ENCODE measurements at places on chromosomes 16 and 17. TPM values are rescaled to one million over a fixed set of nuclear protein-coding genes. Genes with fewer than 3 reads are reported as not detected.

GRCh38 chr17:73748508-73748907 lies 104.3 kb upstream of the SDK2 start:
- H3K4me1 ChIP-seq, result no peaks in the 10 kb centered on the region
- H3K36me3 ChIP-seq, result no peaks in the 10 kb centered on the region
- H3K27ac ChIP-seq, result no peak overlapping the region

CDRT4 gene
- total RNA-seq, result 4.2 TPM

DNA sequence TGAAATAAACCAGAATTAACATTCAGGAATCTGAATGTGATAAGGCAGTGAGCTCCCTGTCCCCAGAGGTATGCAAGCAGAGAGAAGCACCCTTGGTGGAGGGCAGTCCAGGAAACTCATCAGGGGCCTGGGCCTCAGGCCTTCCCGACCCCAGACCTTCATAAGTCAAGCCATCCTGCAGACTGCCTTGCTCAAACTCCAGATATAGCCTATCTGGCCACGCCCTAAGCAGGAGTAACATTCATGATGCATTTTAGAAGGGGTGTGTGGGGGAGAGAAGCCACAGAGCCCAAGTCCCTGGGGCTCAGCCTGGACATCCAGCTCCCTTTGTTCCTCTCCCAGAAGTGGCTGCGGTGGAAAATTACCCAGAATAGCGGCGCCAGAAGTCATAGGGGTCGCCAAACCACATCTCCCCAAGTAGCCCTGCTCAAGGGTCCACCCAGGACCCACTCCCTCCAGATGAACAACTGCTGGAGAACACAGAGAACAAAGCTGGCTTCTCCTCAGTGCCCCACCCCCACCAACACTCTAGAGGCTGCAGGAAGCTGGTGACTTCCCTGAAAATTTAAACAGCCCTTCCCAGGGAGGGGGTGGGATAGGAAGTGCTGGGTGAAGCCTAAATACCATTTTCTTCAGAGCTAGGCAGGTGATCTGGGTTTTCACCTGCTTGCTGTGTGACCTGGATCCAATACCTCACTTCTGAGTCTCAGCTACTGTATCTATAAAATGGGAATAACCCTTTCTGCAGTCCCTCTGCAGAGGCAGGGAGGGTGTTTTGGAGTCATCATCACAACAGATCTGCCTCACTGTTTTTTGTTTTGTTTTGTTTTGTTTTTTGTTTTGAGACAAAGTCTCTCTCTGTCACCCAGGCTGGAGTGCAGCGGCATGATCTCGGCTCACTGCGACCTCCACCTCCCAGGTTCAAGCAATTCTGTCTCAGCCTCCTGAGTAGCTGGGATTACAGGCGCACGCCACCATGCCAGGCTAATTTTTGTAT lies 1.5 kb upstream of the SREBF1 start:
- H3K27me3 ChIP-seq, result no peaks in the 10 kb centered on the region
- peak overlapping the region; percentile 97 for H3K27ac ChIP-seq
- no peaks in the 10 kb centered on the region for H3K36me3 ChIP-seq
- no peak overlapping the region for H3K4me3 ChIP-seq
- DNase-seq, result no peak

- H3K27ac ChIP-seq, result no peak overlapping the region
- no peaks in the 10 kb centered on the region for H3K27me3 ChIP-seq
- no peak overlapping the region for H3K4me3 ChIP-seq
- no peak for DNase-seq
- no peaks in the 10 kb centered on the region for H3K4me1 ChIP-seq
These were observed 31.8 kb upstream of the SDR42E2 start for GRCh38 chr16:22130528-22130927.

GRCh38 chr17:34420254-34420766 lies 57.3 kb upstream of the CCL1 start:
- H3K36me3 ChIP-seq, result no peaks in the 10 kb centered on the region
- H3K27me3 ChIP-seq, result no peaks in the 10 kb centered on the region
- no peak overlapping the region for H3K27ac ChIP-seq
- H3K4me1 ChIP-seq, result no peaks in the 10 kb centered on the region

PIK3R6 gene
- total RNA-seq, result 3.2 TPM

CCL3 gene
- 2.9 TPM for total RNA-seq

MPV17L gene
- 4.4 TPM for total RNA-seq

KRT17 gene
- 165 TPM for total RNA-seq

GRCh38 chr17:4533523-4534504 lies 21.4 kb downstream of the MYBBP1A start:
- no peak overlapping the region for H3K4me3 ChIP-seq
- DNase-seq, result no peak
- peaks cover 52% of the 10 kb centered on the region for H3K4me1 ChIP-seq
- H3K27ac ChIP-seq, result no peak overlapping the region
- H3K27me3 ChIP-seq, result no peaks in the 10 kb centered on the region
- no peaks in the 10 kb centered on the region for H3K36me3 ChIP-seq

ODF4 gene
- not detected for total RNA-seq

- H3K4me1 ChIP-seq, result no peaks in the 10 kb centered on the region
- H3K27ac ChIP-seq, result no peak overlapping the region
- H3K4me3 ChIP-seq, result no peak overlapping the region
- H3K36me3 ChIP-seq, result no peaks in the 10 kb centered on the region
- H3K27me3 ChIP-seq, result no peaks in the 10 kb centered on the region
- DNase-seq, result peak; percentile 64
These were observed 28.7 kb downstream of the DHX38 start for GRCh38 chr16:72122308-72122707.

NLRC3 gene
- 12.5 TPM for total RNA-seq

ACSM2A gene
- not detected for total RNA-seq

CA5A gene
- total RNA-seq, result not detected

CCL7 gene
- not detected for total RNA-seq

DNA sequence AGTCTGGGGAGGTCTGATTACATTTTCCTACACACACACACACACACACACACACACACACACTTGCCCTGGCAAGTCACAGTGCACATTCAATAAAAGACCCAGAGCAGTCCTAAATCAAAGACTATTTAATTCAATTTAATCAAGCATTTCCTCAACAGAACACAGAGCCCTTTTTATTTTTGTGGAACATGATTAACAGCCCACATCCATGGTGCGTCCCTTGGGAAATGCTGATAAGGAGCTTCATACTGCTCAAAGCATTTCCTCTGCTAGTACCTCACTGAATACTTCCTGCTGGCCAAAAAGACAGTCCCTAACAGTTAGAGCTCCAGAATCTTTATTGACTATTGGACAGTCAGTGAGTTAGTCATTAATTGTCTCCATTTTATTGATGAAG lies 43.1 kb upstream of the MYH10 start:
- H3K36me3 ChIP-seq, result no peaks in the 10 kb centered on the region
- H3K27ac ChIP-seq, result no peak overlapping the region
- peaks cover 5% of the 10 kb centered on the region for H3K4me1 ChIP-seq
- no peak for DNase-seq
- H3K4me3 ChIP-seq, result no peak overlapping the region

EPN3 gene
- 21.9 TPM for total RNA-seq

DNA sequence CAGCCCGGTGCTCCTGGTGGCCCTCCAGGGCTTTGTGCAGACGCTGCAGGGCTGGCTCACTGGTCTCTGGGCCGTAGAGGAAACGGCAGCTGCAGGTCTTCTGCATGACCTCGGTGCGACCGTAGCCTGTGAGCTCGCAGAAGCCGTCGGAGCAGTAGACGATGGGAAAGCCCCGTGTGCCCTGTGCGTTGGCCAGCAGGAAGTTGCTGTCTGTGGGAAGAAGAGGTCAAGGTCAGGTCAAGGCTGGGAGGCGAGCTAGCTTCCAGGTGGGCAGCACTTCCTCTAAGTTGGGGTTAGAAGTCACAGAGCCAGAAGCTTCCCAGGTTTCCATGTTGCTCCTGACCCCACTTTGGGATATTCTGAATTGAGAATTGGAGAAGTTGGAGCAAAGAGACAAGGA lies 2.1 kb downstream of the KCNH4 start:
- no peaks in the 10 kb centered on the region for H3K36me3 ChIP-seq
- no peak overlapping the region for H3K27ac ChIP-seq
- no peak overlapping the region for H3K4me3 ChIP-seq

DNA sequence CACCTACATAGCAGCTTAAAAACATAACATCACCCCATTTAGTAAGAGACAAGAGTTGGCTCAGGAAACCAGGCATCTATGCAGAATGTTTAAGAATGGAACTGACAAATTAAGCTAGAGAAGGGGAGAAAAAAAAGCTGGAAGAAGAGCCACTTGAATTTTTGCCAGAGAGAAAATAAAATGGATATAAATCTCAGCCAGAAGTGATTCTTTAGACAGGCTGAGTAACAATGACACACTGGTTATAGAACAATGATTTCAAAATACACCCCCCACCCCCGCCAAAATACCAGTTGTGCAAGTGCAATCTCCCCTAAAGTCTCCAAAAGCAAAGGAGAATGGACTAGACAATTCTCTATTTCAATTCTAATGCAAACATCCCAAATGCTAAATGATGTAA lies 22.4 kb downstream of the LSM12 start:
- no peak overlapping the region for H3K4me3 ChIP-seq
- H3K36me3 ChIP-seq, result peaks cover 10% of the 10 kb centered on the region
- no peak overlapping the region for H3K27ac ChIP-seq
- peaks cover 40% of the 10 kb centered on the region for H3K4me1 ChIP-seq
- no peak for DNase-seq

- H3K27me3 ChIP-seq, result no peaks in the 10 kb centered on the region
- no peak overlapping the region for H3K27ac ChIP-seq
- no peaks in the 10 kb centered on the region for H3K36me3 ChIP-seq
- DNase-seq, result no peak
These were observed 77.0 kb downstream of the MYH13 start for GRCh38 chr17:10295728-10296343.

GRCh38 chr16:46898006-46898405 lies 13.8 kb downstream of the GPT2 start:
- H3K27me3 ChIP-seq, result no peaks in the 10 kb centered on the region
- no peaks in the 10 kb centered on the region for H3K36me3 ChIP-seq
- H3K4me1 ChIP-seq, result peaks cover 15% of the 10 kb centered on the region
- DNase-seq, result no peak

DNA sequence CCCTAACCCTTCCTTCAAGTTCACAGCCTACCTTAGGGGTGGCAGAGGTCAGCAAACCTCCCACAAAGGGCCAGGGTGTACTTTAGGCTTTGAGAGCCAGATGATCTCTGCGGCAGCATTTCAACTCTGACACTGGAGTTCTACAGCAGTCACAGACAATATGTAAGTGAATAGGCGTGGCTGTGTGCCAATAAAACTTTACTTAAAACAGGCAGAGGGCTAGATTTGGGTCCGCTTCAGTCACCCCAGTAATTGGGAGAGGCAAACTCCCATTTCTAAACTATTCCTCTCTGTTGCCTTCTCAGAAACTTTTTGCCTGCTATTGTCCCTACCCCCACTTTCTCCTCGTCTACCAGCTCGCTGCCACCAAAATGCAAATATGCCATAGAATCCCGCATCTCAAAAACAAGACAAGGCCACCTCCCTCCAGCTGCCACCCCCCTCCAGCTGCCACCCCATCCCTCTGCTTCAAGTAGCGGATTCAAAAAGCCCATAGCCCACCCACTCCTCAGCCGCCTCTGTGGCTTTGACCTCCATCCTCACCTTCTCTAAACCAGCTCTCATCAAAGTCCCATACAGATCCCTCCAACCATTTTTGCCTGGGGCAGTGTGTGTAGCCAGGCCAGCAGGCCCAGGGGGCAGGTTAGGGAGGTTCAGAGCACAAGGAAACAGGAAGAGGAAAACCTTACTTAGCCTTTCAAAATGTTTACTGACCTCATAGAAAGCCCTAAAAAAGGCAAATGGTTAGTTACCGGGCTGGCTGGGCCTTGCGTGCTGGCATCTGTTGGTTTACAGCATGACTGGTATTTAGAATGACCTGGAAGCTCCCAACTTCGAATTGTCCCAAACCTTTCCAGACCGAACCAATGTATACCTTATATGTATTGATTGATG lies 19.9 kb upstream of the DNAH17 start:
- no peaks in the 10 kb centered on the region for H3K27me3 ChIP-seq
- no peak overlapping the region for H3K4me3 ChIP-seq
- H3K27ac ChIP-seq, result no peak overlapping the region
- no peak for DNase-seq
- H3K4me1 ChIP-seq, result no peaks in the 10 kb centered on the region

KRTAP1-5 gene
- total RNA-seq, result not detected

SPEM1 gene
- not detected for total RNA-seq

DNA sequence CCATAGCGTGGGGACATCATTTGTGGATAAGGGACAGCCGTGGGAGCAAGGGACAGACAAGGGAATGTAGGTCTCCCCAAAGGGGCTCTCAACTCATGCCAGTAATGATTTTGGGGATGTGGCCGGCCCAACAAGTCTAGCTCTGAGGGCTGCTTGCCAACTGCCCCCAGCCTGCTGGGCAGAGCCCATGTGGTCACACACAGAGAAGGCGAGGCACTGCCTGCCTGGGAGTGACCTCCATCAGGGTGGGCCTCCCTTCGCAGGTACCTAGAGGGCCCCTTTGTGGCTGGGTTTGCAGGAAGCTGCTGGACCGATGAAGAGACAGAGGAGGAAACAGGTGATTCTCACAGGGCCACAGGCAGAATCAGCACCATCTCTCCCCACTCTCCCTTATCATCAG lies 177.1 kb downstream of the C16orf78 start:
- no peak overlapping the region for H3K27ac ChIP-seq
- H3K36me3 ChIP-seq, result no peaks in the 10 kb centered on the region
- H3K4me3 ChIP-seq, result no peak overlapping the region

GRCh38 chr17:20267459-20267842 lies 199.9 kb downstream of the LGALS9B start:
- peak; percentile 74 for DNase-seq
- H3K27me3 ChIP-seq, result no peaks in the 10 kb centered on the region
- H3K4me3 ChIP-seq, result no peak overlapping the region
- H3K27ac ChIP-seq, result no peak overlapping the region
- no peaks in the 10 kb centered on the region for H3K36me3 ChIP-seq
- no peaks in the 10 kb centered on the region for H3K4me1 ChIP-seq

GRCh38 chr16:19005561-19006445 lies 22.1 kb downstream of the TMC7 start:
- no peaks in the 10 kb centered on the region for H3K27me3 ChIP-seq
- peak overlapping the region; percentile 20 for H3K27ac ChIP-seq
- peaks cover 19% of the 10 kb centered on the region for H3K4me1 ChIP-seq
- no peak overlapping the region for H3K4me3 ChIP-seq

GRCh38 chr17:32741381-32741780 lies 135.5 kb downstream of the MYO1D start:
- H3K27ac ChIP-seq, result no peak overlapping the region
- no peaks in the 10 kb centered on the region for H3K4me1 ChIP-seq
- H3K4me3 ChIP-seq, result no peak overlapping the region
- peaks cover 4% of the 10 kb centered on the region for H3K36me3 ChIP-seq
- H3K27me3 ChIP-seq, result no peaks in the 10 kb centered on the region
- no peak for DNase-seq

DNA sequence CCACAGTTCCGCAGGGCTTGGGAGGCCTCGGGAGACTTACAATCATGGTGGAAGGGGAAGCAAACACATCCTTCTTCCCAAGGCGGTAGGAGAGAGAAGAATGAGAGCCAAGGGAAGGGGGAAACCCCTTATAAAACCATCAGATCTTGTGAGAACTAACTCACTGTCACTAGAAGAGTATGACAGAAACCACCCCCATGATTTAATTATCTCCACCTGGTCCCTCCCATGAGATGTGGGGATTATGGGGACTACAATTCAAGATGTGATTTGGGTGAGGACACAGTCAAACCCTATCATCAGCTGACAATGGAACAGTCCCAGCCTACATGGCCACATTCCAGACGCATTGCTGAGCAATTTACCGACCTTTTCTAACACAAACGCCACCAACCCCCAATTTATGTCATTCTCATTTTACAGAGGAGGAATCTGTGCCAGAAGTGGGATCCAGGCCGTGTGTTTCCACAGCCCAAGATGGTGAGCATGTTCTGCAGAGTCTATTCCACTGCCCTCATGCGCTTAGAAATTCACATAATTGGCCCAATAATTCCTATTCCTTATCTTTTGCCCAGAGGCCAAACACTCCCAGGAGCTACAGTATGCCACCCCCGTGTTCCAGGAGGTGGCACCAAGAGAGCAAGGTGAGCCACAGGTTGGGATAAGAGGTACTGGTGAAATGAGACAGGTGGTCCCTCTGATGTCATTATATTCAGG lies 17.3 kb downstream of the MILR1 start:
- DNase-seq, result no peak
- H3K4me3 ChIP-seq, result no peak overlapping the region
- no peaks in the 10 kb centered on the region for H3K36me3 ChIP-seq
- H3K27me3 ChIP-seq, result no peaks in the 10 kb centered on the region

All from vagina (tissue), 2 donors.